ENCODE measurements at places on chromosomes 5 and 9. TPM values are rescaled to one million over a fixed set of nuclear protein-coding genes. Genes with fewer than 3 reads are reported as not detected.

GCNT4 gene
- 2.8 TPM for total RNA-seq

GFRA3 gene
- 1.6 TPM for total RNA-seq

- DNase-seq, result no peak
Measured at GRCh38 chr5:170619869-170620268, 116.0 kb downstream of the KCNIP1 start.

GRCh38 chr5:124599028-124599973, 147.1 kb downstream of the ZNF608 start:
- DNase-seq, result no peak

SPATA6L gene
- 2.0 TPM for total RNA-seq

- no peak for DNase-seq
Measured at GRCh38 chr9:5556101-5556705, 45.9 kb downstream of the PDCD1LG2 start.

DNA sequence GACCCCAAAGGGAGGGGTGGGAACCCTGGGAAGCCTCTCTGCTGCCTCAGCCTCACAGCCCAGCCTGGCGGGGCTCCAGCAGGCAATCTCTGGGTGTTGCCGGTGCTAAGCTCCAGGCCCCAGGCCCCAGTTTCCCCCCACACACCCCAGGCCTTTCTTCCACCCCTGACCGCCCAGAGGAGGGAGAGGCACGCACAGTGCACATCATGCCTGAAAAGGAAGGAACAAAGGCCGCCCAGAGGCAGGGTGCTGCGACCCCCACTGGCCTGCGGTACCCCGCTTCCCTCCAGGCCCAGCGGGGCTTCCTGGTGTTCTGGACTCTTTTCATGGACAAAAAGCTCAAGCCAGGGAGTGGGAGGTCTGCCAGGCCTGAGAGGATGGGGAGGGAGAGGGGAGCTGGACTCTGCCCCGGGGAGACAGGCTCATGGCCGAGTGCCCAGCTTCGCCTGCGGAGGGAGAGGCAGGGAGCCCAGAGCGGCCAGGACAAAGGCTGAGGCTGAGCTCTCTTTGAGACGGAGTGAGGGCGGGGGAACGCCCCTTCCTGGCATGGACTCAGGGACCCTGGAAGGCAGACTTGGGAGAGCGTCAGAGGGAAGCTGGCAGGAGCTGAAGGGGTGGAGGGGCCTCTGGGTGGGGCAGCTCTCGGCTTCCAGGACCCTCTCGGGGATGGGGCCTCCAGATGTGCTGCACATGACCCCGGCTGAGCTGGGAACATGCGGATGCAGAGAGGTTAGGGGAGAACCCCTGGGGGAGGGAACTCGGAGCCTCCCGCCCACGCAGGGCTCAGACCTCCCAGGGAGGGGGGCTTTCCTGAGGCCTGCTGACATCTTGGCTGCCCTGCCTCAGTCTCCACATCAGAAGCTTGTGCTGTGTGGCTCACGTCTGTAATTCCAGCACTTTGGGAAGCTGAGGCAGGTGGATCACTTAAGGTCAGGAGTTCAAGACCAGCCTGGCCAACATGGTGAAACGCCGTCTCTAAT, 1.8 kb upstream of the ENTPD2 start:
- DNase-seq, result peak; percentile 94

DNA sequence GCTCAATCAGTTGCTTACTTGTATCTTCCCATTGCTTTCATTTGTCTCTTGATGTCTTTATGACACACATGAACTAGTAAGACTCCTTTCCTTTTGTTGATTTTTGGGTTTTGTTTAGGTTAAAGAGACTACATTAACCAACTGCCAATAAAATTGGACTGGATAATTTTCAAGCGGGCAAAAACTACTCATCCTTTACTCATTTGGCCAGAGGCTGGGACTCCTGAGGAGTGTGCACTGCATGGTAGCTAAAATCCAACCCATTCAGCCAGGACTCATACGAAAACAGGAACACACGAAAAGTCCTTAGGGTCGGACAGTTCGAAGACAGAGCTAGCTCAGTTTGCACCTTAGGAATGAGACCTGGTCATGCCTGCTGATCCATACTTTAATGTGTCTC, 6.0 kb downstream of the SLC46A2 start:
- DNase-seq, result peak; percentile 1

DNA sequence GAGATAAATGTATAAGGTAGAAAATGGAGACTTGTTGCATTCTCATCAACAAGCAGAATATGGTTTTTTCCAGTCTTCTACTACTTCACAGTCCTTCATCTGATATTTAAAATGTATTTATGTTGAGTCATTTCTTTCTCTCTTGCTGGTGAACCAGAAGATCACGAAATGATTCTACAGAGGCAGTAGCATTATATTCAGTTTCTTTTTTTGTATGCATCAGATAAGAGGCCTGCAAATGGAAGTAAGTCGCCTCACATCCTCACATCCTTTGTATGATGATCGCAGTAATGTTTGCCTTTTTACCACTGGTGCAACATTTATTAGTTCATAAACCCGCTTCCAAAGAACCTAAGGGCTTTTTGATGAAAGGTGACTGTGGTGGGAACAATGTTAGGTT, 22.1 kb upstream of the IL13 start:
- no peak for DNase-seq

GRCh38 chr5:142572006-142572405, 113.9 kb downstream of the FGF1 start:
- no peak for DNase-seq

SETD9 gene
- total RNA-seq, result 9.0 TPM

NR4A3 gene
- total RNA-seq, result 0.63 TPM

All from lower leg skin (tissue), 4 donors.